SK-N-SH (cell line): ENCODE measurements at places on chromosomes 2 and 18. TPM values are rescaled to one million over a fixed set of nuclear protein-coding genes. Genes with fewer than 3 reads are reported as not detected.

Gene CREG2
- 1.1 and 1.4 TPM in 2 replicates for polyA plus RNA-seq

Gene BOLL
- polyA plus RNA-seq = not detected in 2 replicates

DNA sequence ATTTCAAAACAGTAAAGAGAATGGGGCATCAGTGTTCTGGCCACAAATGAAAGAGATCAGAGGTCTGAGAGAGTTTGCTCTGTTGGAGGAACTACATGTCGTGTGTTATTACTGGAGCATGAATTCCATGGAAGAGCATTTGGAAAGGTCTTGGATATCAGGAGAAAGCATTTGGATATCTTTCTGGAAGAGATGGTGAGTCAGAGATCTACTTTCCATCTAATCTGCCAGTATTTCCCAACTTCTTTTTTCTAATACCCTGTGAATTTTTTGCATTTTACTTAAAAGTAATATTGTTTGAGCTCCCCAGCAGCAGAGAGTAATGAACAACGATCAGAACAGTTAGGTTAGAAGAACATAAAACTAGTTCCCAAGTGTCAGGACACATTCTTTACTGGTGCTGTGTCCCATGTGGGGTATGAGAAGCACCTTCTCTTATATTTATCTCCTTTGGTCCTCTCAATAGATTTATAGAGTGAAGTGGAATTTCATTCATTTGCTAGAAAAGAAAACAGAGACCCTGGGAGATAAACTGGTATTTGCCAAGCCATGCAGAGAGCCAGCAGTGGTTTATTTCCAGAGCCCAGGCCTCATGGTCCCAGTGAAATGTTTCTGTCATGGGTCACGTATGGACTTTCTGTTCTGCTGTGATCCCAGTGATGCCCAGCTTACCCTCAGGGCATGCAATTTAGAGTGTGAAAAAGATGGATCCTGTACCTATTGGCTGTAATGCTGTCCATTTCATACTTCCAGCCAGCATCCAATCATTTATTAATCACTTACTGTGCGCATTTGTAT, 130.8 kb upstream of the NT5C1B start:
- H3K36me3 ChIP-seq = no peaks in the 10 kb centered on the region
- no peak overlapping the region for H3K4me3 ChIP-seq
- DNase-seq = no peak

DNA sequence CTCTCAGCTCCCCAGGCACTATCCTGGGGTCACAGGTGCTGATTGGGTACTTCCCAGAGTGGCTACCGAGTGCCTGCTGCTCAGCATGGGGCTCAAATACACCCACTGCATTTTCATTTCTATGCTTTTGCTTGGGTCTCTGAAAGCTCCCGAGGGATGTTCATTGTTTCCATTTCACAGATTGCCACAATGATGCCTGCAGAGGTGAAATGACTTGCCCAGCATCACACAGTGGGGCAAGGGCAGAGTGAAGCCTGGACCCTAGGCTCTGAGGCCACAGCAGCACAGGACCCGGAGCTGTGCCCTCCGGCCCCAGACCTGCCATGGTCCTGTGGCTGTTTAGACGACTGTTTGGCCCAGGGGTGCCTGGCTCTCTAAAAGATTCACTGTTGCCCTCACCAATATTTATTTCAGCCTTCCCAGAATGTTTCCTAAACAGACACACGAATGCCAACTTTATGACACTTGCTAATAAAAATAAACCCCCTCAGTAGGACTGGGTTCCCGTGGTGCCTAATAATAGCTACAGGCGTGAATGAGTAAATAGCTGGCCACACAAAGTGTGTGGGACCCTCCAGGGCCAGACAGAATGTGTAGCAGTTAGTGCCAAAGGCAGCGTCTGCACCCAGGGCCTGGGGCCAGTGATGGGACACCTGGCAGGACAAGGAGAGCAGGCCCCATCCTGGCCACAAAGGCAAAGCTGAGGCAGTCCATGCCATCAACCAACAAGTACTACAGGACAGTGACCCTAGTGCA, 11.5 kb upstream of the ST8SIA5 start:
- H3K36me3 ChIP-seq = no peaks in the 10 kb centered on the region
- no peaks in the 10 kb centered on the region for H3K27me3 ChIP-seq
- H3K4me1 ChIP-seq = peaks cover 5% of the 10 kb centered on the region; the same call in 1 of the 2 replicates
- no peak overlapping the region for H3K4me3 ChIP-seq
- no peak for DNase-seq

Gene MEP1B
- not detected in 2 replicates for polyA plus RNA-seq

DNA sequence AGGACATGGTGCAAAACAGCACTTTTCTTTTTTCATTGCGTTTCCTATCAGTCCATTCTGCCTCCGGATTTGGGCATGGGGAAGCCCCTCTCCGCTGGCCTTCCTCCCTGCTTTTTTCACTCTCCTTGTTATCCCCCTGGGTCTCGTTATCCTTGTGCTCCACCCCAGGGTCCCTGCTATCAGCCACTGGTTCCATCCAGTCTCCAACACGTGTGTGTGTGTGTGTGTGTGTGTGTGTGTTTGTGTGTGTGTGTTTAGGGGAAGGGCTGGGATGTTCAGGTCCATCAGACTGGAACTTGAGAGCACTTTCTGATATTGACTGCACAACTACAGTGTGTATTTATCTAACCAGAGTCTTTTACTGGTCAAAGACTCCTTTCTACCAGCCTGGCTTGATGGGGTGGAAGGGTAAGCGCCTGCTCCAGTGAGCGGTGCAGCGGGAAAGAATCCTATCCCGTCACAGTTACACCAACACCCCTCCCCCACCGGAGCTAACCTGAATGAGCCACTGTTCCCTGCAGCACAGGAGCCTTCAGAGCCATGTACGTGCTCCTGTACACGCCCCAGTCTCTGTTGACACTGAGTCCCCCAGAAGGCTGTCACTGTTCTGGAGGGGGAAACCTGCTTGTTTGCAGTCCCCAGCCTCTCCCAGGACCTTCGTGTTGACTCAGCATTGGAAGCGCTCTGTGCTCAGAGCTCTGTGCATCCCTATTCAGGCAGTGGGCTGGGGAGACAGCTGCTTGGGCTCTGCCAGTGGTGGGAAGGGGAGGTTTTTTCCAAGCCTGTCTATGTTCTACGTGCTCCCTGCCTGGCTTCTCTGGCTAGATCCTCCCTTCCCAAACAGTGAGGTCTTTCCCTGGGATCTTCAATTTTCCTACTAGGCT, 4.6 kb downstream of the INHA start:
- peaks cover 7% of the 10 kb centered on the region; the same call in 1 of the 2 replicates for H3K27me3 ChIP-seq
- DNase-seq = no peak
- no peak overlapping the region for H3K27ac ChIP-seq
- no peaks in the 10 kb centered on the region for H3K36me3 ChIP-seq
- 0 out of 2 replicates have a peak, but pooled peaks cover under 1% of the 10 kb centered on the region for H3K4me1 ChIP-seq

DNA sequence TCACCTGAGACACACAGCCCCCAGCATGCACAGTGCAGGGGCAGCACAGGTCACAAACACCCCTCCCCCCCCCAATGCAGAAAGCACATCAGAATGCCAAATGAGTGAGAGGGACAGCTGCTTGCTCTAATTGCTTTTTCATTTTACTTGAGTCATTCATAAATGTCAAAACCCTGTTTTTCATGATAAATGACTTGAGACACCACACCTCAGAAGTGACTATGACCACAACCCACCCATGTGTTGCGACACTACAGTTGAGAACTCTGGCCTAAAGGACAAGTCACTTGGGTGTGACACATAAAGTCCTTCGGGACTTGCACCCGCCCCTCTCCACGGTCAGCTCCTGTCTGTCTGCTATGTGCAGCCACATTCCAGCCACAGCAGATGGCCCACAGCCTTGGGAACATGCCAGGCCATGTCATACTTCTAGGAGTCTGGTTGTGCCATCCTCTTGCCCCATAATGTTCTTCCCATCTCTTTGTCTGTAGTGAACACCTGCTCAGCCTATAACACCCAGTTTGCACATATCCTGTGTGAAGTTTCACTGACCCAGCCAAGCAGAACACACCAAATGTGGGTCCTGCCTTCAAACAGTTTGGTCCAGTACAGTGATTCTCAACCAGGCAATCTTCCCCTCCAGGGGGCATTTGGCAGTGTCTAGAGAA, 30.2 kb upstream of the RIOK3 start:
- H3K4me3 ChIP-seq = no peak overlapping the region
- DNase-seq = peak; percentile 21
- H3K4me1 ChIP-seq = no peaks in the 10 kb centered on the region
- H3K27me3 ChIP-seq = no peaks in the 10 kb centered on the region
- peak overlapping the region; percentile 34; the same call in 1 of the 2 replicates for H3K27ac ChIP-seq

DNA sequence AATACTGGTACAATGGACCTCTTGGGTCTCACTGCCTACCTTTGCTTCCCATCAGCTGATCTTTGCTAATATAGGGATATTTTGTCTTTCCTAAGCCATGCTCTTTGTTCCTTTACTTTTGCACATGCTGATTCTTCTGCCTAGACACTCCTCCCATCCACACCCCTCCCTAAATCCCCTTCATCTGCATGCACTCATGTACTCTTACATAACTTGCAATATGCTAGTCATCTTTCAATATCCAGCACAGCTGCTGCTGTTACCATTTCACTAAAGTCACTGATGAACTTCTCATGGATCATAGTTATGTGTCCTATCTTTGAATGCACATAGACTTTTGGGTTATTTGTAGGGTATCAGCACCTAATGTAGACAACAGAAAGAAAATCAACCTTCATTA, 18.5 kb upstream of the DTNA start:
- no peaks in the 10 kb centered on the region for H3K36me3 ChIP-seq
- DNase-seq = no peak
- peaks cover under 1% of the 10 kb centered on the region; the same call in 1 of the 2 replicates for H3K4me1 ChIP-seq
- H3K27me3 ChIP-seq = no peaks in the 10 kb centered on the region; the same call in 1 of the 2 replicates

DNA sequence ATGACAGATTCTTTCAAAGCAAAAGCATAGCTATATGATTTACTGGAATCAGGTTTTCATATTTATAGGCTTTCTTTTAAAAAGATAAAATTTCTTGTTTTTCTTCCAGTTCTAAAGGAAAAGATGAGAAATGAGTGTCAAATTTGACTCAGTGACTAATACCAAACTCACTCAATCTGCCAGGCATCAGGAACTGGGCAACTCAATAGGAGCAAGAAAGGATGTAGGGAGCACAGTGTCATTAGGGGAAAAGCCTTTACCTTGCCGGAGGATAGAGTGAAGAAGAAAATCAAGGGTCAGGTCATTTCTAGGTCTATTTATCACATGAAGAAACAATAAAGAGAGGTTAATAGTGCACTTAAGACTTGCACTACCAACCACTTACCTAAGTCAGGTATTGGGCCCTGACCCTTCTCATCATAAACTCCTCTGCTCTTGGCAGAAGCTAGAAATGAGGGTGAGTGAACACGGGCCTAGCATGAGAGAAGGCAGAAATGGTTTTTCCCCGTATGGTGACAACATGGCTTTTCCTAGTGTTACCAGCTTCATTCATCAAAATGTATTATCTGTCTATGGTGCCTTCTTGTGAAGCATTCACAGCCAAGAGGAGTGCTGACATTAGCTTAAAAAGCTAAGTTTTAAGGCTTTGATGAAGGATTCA, 151.0 kb downstream of the ARHGAP15 start:
- H3K4me1 ChIP-seq = no peaks in the 10 kb centered on the region
- no peaks in the 10 kb centered on the region for H3K27me3 ChIP-seq
- DNase-seq = no peak
- no peak overlapping the region for H3K4me3 ChIP-seq
- H3K36me3 ChIP-seq = no peaks in the 10 kb centered on the region
- no peak overlapping the region for H3K27ac ChIP-seq

- no peak for DNase-seq
- no peaks in the 10 kb centered on the region; the same call in 1 of the 2 replicates for H3K27me3 ChIP-seq
- no peaks in the 10 kb centered on the region for H3K4me1 ChIP-seq
- H3K36me3 ChIP-seq = no peaks in the 10 kb centered on the region
- H3K4me3 ChIP-seq = no peak overlapping the region
These were observed 154.4 kb upstream of the ACAA2 start for GRCh38 chr18:49967636-49968313.

- no peaks in the 10 kb centered on the region for H3K36me3 ChIP-seq
- H3K27me3 ChIP-seq = no peaks in the 10 kb centered on the region
- H3K4me1 ChIP-seq = no peaks in the 10 kb centered on the region
- H3K4me3 ChIP-seq = no peak overlapping the region
These were observed 153.2 kb upstream of the MYT1L start for GRCh38 chr2:2484301-2484700.

Gene ELOA2
- polyA plus RNA-seq = not detected in 2 replicates

- H3K27me3 ChIP-seq = no peaks in the 10 kb centered on the region; the same call in 1 of the 2 replicates
- no peaks in the 10 kb centered on the region for H3K36me3 ChIP-seq
- H3K27ac ChIP-seq = no peak overlapping the region
- H3K4me3 ChIP-seq = no peak overlapping the region
- H3K4me1 ChIP-seq = no peaks in the 10 kb centered on the region
- no peak for DNase-seq
These were observed 695.3 kb upstream of the ZNF804A start for GRCh38 chr2:183903026-183903425.

DNA sequence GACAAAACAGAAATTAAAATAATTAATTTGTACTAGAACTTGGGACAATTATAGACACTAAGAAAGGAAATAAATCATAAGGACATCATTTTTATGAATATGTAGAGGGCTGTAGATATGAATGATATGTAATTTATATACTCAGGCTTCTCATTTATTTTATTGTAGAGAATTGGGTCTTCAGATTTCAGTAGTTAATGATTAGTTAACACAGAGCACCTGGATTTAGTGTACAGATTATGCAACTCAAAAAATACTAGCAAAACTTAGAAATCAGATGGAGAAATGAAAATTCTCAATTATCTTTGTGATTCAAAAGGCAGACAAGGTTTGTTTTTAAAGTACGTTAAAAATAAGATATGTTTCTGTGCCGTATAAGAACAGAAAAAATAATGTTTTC, 1311.7 kb upstream of the SLC39A10 start:
- no peaks in the 10 kb centered on the region for H3K27me3 ChIP-seq
- no peaks in the 10 kb centered on the region; the same call in 1 of the 2 replicates for H3K4me1 ChIP-seq
- no peak overlapping the region for H3K4me3 ChIP-seq
- H3K27ac ChIP-seq = no peak overlapping the region
- no peak for DNase-seq
- no peaks in the 10 kb centered on the region for H3K36me3 ChIP-seq

Gene COLEC11
- 8.7 and 15.2 TPM in 2 replicates for polyA plus RNA-seq

- H3K36me3 ChIP-seq = no peaks in the 10 kb centered on the region
- no peak overlapping the region for H3K27ac ChIP-seq
- DNase-seq = no peak
- no peaks in the 10 kb centered on the region for H3K4me1 ChIP-seq
- no peaks in the 10 kb centered on the region for H3K27me3 ChIP-seq
- no peak overlapping the region for H3K4me3 ChIP-seq
These were observed 470.4 kb downstream of the IRS1 start for GRCh38 chr2:226329180-226329579.

- peak; percentile 33 for DNase-seq
- H3K4me1 ChIP-seq = peaks cover 12% of the 10 kb centered on the region
- no peak overlapping the region for H3K4me3 ChIP-seq
- no peaks in the 10 kb centered on the region for H3K36me3 ChIP-seq
- no peaks in the 10 kb centered on the region for H3K27me3 ChIP-seq
These were observed 6.3 kb downstream of the PDCD1 start for GRCh38 chr2:241852116-241852980.

- H3K4me1 ChIP-seq = no peaks in the 10 kb centered on the region
- H3K27ac ChIP-seq = no peak overlapping the region
- H3K27me3 ChIP-seq = peaks cover 8% of the 10 kb centered on the region; the same call in 1 of the 2 replicates
- no peak overlapping the region for H3K4me3 ChIP-seq
- no peak for DNase-seq
- no peaks in the 10 kb centered on the region for H3K36me3 ChIP-seq
These were observed 9.2 kb upstream of the ZFAND2B start for GRCh38 chr2:219197388-219197787.
